H1 (cell line): ENCODE measurements at places on chromosomes 11 and 22.

DNA sequence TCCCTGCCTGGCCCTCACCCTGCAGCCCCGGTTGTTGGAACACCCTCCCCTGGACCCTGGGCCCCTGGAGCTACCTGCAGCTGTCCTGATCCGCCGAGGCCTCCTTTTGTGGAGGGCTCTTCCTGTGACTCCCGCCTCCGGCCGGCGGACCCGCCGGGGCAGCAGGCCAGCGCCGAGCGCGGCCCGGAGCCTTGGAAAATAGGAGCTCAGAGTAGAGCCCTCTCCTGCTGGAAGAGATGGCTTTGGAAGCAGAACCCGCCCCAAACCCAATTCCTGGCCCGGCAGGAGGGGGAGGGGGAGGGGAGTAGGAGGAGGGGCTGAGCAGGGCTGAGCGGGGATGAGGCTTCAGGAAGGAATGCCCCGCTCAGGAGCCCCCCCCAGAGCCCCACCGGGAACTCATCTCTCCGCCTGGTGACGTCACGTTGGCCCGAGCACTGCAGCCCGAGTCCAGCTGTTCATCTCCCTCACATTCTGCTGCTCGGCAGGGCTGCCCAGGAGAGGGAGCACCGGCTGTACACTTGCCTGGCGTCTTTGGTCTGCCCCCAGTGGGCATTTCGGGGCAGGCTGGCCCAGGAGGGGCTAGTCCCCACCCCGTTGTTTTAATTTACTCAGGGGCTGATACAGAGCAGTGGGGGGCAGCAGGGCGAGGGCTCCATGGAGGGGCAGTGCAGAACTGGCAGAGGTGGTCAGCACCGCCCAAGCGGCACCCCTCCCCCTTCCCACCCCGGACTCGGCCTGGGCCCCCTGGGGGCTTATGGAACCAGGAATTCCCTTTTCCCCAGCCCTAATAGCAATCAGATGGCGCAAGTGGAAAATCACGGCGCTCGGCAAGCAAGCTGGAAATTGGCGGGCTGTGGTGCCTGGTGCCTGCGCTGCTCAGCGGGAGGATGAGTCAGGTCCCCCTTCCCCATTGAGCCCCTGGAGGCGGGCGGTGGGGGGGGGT is at the start of gene MRGPRF:
Gene MRGPRF, minus strand, starts transcription at position 238 of the 943 bp plus-strand sequence. CDS start 3,345 bp downstream, outside the sequence.
- H3K36me3 ChIP-seq, result no peaks in the 10 kb centered on the region
- H3K4me1 ChIP-seq, result peaks cover 9% of the 10 kb centered on the region
- H3K27me3 ChIP-seq, result no peaks in the 10 kb centered on the region; the same call in 1 of the 2 replicates
- H3K27ac ChIP-seq, result no peak within 1 kb of the TSS

- no peak overlapping the region for H3K4me3 ChIP-seq
- H3K4me1 ChIP-seq, result 0 out of 2 replicates have a peak, but pooled peaks cover 2% of the 10 kb centered on the region
These were observed 607.9 kb downstream of the BUD13 start for GRCh38 chr11:116164843-116165242.

GRCh38 chr22:50545522-50546325 is at the start of gene KLHDC7B:
Gene KLHDC7B, plus strand, starts transcription at chr22:50545899. Its CDS starts 345 bp downstream, at chr22:50546244.
- H3K27me3 ChIP-seq, result peaks cover 2% of the 10 kb centered on the region; the same call in 1 of the 2 replicates

DNA sequence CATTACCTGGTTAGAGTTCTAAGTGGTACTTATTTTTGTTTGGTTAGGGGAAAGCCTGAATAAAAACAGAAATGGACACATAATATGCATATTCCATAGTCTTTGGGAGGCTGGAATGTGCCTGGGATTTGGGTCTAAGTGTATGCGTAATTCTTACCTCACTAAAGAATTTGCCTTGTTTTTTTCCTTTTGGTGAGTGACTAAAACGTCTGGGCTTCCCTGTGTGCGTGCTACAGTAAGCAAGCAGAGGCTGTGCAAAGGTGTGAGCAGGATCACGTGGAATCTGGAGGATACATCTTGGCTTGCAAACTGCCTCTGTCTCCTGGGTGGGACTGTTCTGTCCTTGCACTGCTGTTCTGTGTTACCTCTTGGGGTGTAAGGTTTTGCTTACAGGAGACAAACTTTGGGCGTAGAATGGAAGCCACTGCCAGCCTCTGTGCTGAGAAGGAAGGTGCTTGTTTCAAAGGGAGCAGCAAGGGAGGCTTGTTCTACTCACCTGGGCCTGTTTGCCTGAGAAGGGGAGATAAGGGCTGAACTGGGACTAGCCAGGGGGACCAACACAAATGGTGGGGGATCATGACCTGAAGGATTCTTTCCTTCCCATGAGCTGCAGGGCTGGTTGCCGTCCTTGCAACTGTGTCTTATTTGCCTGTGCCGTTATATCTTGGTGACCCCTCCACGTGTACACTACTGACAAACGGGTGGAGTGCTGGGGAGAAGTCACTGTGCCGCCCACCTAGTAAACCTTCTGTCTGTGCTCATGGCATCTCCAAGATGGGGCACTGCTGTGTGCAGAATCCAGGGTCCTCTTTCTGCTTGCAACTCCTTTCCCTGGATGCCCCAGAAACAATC is 4.5 kb downstream of the NEAT1 start:
- no peak for DNase-seq
- H3K4me3 ChIP-seq, result no peak overlapping the region
- H3K27me3 ChIP-seq, result no peaks in the 10 kb centered on the region

- H3K27ac ChIP-seq, result 0 out of 2 replicates have a peak overlapping the region, but pooled peaks have one; percentile 32
- peaks cover 10% of the 10 kb centered on the region for H3K4me1 ChIP-seq
- DNase-seq, result no peak
These were observed 1.1 kb upstream of the ARHGEF17 start for GRCh38 chr11:73306977-73307322.

DNA sequence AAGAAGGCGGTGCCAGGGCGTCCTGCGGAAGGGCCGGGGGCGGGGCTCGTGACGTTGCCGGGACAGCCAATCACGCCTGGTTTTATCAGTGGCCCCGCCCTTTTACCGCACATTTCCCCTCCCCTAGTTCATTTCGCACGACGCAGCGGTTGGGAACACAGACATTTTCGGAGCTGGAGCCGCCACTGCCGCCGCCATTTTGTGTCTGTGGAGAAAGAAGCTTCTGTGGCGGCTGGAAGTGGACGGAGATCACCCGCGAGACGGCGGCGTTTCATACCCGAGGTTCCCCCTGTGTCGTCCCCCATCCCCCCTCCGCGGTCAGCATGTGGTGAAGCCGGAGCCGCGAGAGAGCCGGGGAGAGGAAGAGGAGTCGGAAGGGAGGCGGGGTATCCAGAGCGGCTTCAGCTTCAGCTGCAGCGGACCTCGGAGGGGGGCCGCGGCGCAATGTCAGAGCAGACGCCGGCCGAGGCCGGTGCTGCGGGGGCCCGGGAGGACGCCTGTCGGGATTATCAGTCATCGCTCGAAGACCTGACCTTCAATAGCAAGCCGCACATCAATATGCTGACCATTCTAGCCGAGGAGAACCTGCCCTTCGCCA is at the start of gene PCF11:
Gene PCF11, plus strand, starts transcription at position 136 of the 598 bp plus-strand sequence. Its CDS starts 309 bp downstream, at position 445.
- DNase-seq, result no peak
- peak within 1 kb of the TSS; percentile 92 for H3K27ac ChIP-seq
- no peaks in the 10 kb centered on the region for H3K27me3 ChIP-seq

- no peak overlapping the region for H3K27ac ChIP-seq
- H3K4me1 ChIP-seq, result no peaks in the 10 kb centered on the region
- DNase-seq, result no peak
- no peak overlapping the region for H3K4me3 ChIP-seq
These were observed 21.7 kb downstream of the DERL3 start for GRCh38 chr22:23817146-23817545.

DNA sequence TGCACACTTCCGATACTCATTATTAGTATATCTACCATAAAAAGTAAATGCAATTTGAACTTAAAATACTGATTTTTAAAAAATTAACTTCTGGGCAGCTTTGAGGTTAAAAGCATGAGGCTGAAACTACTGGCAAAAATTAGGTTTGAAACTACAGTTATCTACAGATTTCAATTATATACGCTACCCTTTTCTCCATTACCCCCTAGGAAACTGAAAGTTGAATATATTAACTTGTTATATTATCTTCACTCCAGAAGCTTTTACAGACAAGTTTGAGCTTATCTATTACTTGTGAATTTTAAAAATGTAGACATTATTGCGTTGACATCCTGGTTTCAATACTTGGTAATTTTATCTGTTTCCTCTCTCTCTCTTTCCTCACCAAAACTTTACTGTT is 96.7 kb upstream of the DDI1 start:
- no peak for DNase-seq
- no peaks in the 10 kb centered on the region for H3K27me3 ChIP-seq
- H3K27ac ChIP-seq, result no peak overlapping the region
- H3K36me3 ChIP-seq, result no peaks in the 10 kb centered on the region
- H3K4me1 ChIP-seq, result no peaks in the 10 kb centered on the region
- H3K4me3 ChIP-seq, result no peak overlapping the region

GRCh38 chr11:61682906-61683675 is 2.9 kb downstream of the DAGLA start:
- no peak overlapping the region for H3K4me3 ChIP-seq
- H3K27me3 ChIP-seq, result no peaks in the 10 kb centered on the region
- H3K4me1 ChIP-seq, result peaks cover 12% of the 10 kb centered on the region

DNA sequence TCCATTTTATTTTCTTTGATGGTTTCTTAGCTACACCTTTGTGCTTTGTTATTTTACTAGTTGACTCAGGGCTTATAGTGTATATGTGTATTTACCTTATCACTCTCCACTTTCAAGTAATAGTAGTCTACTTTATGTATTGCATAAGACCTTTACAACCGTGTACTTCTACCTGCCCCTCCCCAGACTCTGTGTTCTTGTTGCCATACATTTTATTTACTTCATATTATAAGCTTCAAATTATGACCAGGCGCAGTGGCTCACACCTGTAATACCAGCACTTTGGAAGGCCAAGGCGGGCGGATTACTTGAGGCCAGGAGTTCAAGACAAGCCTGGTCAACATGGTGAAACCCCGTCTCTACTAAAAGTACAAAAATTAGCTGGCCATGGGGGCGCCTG is 28.2 kb upstream of the CTSD start:
- H3K36me3 ChIP-seq, result no peaks in the 10 kb centered on the region
- no peak overlapping the region for H3K27ac ChIP-seq
- H3K27me3 ChIP-seq, result 0 out of 2 replicates have a peak, but pooled peaks cover 2% of the 10 kb centered on the region

GRCh38 chr11:126312961-126313360 is 9.1 kb downstream of the DCPS start:
- H3K36me3 ChIP-seq, result no peaks in the 10 kb centered on the region
- no peaks in the 10 kb centered on the region for H3K4me1 ChIP-seq
- H3K27me3 ChIP-seq, result no peaks in the 10 kb centered on the region
- H3K27ac ChIP-seq, result no peak overlapping the region
- DNase-seq, result no peak

DNA sequence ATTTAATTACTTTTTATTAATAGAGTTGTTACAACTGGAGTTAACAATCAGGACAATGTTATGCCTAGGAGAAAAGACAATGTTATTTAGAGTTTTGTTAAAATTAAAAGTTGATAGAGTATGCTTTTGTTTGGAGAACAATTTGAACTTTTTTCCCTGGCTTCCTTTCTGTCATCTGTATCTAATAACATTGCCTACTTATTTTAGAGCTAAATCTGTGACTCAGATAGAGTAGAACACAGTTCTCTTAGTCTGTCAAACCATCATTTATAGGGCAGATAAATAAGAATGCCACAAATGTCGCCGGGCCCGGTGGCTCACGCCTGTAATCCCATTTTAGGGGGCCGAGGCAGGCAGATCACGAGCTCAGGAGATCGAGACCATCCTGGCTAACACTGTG is 28.9 kb upstream of the YAP1 start:
- H3K27ac ChIP-seq, result no peak overlapping the region
- H3K4me1 ChIP-seq, result no peaks in the 10 kb centered on the region
- H3K27me3 ChIP-seq, result no peaks in the 10 kb centered on the region
- no peak for DNase-seq

- H3K4me1 ChIP-seq, result no peaks in the 10 kb centered on the region
- H3K27ac ChIP-seq, result no peak overlapping the region
- no peak overlapping the region for H3K4me3 ChIP-seq
These were observed 73.1 kb downstream of the ARHGAP32 start for GRCh38 chr11:129119036-129119435.

- H3K27ac ChIP-seq, result no peak overlapping the region
- DNase-seq, result no peak
- peaks cover 1% of the 10 kb centered on the region; the same call in 1 of the 2 replicates for H3K4me1 ChIP-seq
- H3K27me3 ChIP-seq, result peaks cover 57% of the 10 kb centered on the region
These were observed 36.0 kb upstream of the OAF start for GRCh38 chr11:120174866-120175265.

GRCh38 chr11:121829159-121829643 is 286.8 kb downstream of the BLID start:
- H3K36me3 ChIP-seq, result no peaks in the 10 kb centered on the region
- no peaks in the 10 kb centered on the region for H3K4me1 ChIP-seq
- H3K4me3 ChIP-seq, result no peak overlapping the region

- no peak overlapping the region for H3K4me3 ChIP-seq
- no peak for DNase-seq
- H3K27me3 ChIP-seq, result no peaks in the 10 kb centered on the region
- H3K27ac ChIP-seq, result no peak overlapping the region
- no peaks in the 10 kb centered on the region for H3K36me3 ChIP-seq
- no peaks in the 10 kb centered on the region for H3K4me1 ChIP-seq
These were observed 479.4 kb downstream of the JRKL start for GRCh38 chr11:96869207-96869606.

- H3K4me3 ChIP-seq, result no peak overlapping the region
- DNase-seq, result no peak
- H3K4me1 ChIP-seq, result peaks cover 4% of the 10 kb centered on the region
- H3K27me3 ChIP-seq, result no peaks in the 10 kb centered on the region
- no peaks in the 10 kb centered on the region for H3K36me3 ChIP-seq
These were observed 4.5 kb upstream of the RFPL1 start for GRCh38 chr22:29433856-29434255.

DNA sequence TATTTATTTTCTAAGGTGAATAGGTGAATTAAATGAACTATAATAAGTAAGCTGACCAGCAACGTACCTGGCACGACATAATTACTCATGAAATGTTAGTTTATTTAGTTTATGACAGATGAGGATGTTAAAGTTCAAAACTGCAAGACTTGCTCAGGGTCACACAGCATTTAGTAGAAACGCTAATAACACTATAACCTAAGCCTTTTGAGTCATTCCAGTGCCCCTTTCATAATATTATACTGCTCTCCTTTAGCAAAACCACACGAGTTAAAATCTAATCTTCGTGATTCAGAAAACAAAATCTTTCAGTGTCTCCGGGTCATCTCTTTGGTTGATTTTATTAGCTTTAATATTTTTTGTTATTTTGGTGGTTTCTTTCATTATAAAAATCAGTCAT is 39.6 kb downstream of the BTBD10 start:
- no peaks in the 10 kb centered on the region for H3K36me3 ChIP-seq
- no peak overlapping the region for H3K27ac ChIP-seq
- no peaks in the 10 kb centered on the region for H3K4me1 ChIP-seq
- no peak for DNase-seq
- no peak overlapping the region for H3K4me3 ChIP-seq

DNA sequence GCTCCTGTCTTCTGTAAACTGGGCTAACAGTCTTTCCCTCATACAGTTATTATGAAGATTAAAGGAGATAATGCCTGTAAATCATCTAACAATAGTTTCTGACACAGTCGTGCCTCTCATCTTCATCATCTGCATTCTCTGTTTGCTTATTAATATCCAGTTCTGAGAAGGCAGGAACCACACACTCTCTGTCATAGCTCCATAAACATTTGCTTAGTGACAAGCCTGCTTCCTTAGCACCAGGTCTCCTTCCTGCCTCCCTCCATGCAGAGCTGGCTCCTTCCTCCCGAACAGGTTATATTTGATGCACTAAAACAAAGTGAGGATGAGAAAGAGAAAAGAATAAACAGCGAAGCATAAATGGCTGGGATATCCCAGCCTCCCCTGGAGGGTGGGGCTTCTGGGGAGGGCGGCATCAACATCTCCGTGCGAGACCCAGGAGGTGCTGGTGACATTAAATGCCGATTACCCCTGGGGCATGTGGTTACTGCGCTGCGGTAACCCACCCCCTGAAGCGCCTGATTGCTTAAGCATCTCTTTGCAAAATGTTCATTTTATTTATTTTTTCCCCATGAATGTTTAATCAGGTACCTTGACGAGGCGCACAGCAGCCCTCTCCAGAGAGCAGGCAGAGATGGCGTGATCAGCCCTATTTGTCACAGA is 404.9 kb downstream of the NXPE2 start:
- DNase-seq, result no peak
- H3K4me1 ChIP-seq, result no peaks in the 10 kb centered on the region; the same call in 1 of the 2 replicates
- no peaks in the 10 kb centered on the region for H3K27me3 ChIP-seq
- no peaks in the 10 kb centered on the region for H3K36me3 ChIP-seq
- no peak overlapping the region for H3K4me3 ChIP-seq
